Frontal cortex (tissue), 4 donors: ENCODE measurements at places on chromosomes 7 and 10.

- no peak for DNase-seq
Observed at GRCh38 chr10:113945075-113945686, 90.7 kb downstream of the NHLRC2 start.

GRCh38 chr7:14759785-14760184, 142.8 kb downstream of the DGKB start:
- DNase-seq: no peak

- no peak for DNase-seq
Observed at GRCh38 chr7:148699782-148700629, 1.3 kb downstream of the CUL1 start.

- no peak for DNase-seq
Observed at GRCh38 chr7:54180796-54181195, 361.4 kb upstream of the VSTM2A start.

- no peak for DNase-seq
Observed at GRCh38 chr10:75632805-75633462, 201.5 kb downstream of the LRMDA start.

GRCh38 chr10:118465300-118465874, 123.3 kb upstream of the FAM204A start:
- no peak for DNase-seq

GRCh38 chr10:7707858-7708622, 4.9 kb downstream of the ITIH2 start:
- no peak for DNase-seq

GRCh38 chr10:91319336-91319735, 90.8 kb upstream of the HECTD2 start:
- no peak for DNase-seq
